SK-N-SH treated with all-trans-retinoic acid at 6 μM for 48 hours (cell line): ENCODE measurements at places on chromosomes 2 and 18.

- no peak for ATAC-seq
Measured at GRCh38 chr2:173358616-173359015, 3.9 kb downstream of the CDCA7 start.

DNA sequence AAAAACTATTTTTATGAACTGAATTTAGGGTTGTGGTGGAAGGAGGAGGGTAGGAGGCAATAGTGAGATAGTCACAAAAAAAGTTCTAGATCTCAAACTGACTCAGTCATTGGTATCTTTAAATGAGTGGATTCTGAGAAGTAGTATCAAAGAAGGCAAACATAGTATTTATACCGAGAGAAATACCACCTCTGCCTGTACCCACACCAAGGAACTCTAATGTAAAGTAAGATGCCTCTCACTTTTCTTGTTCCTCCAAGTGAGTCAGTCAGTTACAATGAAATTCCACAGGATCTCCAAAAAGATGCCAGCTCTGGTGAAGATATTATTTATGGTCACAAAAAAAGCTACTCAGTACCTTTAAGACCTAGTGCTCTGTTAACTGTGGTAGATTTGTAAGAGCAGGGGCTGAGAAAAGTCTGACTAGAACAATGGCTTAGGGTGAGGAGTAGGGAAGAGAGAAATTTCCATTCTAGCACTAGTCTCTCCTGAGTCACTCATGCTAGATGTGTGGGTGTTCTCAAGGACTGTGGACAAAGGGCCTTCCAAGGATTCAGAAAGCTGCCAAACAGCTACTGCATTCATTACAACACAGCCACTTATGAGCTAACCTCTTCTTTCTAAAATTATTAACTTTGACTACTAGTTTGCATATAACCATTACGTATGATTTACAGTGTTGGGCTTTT lies 36.3 kb downstream of the YWHAQ start:
- ATAC-seq: peak; percentile 87

DNA sequence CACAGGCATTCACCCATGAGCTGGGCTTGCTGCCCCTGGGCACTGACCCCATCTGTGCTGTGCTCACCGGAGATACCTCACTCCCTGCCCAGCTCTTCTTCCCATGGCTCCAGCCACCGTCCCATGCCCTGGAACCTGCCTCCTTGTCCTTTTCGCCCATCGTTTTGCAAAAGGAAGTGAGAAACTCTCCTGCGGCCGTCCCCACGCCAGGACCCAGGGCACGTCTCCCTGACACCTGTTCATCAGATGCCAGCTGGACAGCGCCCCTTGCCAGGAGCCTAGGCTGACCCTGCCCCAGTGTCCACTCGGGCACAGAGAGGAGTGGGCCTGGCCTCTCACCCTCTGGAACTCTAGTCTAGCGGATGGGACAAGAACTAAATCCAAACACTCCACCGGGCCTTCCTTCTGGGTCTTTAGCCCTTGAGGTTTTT lies 238.6 kb downstream of the SEPTIN10 start:
- no peak for ATAC-seq

DNA sequence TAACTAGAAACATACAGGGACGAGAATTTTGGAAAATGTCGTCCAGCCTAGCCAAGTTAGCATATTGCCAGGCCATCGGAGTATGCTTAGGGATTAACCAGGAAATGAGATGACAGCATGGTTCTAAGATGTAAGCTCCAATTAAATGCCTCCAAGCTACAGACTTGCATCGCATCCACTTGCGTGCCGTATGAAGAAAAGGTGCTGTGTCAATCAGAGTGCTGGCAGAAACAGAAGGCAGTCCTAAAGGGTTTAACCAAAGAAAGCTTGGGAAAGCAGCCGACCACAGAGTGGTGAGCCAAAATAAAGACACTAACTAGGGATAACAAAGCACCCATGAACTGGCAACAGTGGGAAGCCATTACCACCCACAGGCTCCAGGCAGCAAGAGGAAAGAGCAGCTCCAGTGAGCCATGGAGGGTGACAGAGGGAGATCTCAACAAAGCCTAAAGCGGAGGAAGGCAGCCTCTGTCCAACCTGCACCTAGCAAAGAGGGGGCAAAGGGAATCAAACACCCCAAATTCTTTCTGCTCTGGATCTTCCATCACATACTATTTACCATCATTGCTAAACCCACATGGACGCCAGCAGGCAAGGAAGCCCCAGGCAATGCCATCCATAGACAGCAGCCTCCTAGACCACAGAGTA lies 27.6 kb upstream of the SOCS6 start:
- no peak for ATAC-seq

DNA sequence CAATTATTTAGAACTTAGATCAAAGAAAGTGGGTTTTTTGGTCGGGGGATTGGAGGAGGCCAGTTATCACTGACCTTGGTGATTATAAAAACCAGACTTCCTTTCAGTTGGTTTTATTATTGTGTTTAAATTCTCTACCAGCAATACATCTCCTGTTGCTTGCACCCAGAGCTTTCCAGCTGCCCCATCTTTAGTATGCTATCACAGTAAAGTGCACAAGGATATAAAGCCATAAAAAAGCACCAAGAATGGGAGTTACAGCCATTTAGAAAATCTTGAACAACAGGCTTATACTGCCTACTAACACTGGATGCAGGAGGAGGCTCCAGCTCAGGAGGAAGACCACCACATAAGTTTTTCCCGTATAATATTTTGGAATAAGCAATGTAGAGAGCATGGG lies 148.7 kb upstream of the OSR1 start:
- no peak for ATAC-seq

DNA sequence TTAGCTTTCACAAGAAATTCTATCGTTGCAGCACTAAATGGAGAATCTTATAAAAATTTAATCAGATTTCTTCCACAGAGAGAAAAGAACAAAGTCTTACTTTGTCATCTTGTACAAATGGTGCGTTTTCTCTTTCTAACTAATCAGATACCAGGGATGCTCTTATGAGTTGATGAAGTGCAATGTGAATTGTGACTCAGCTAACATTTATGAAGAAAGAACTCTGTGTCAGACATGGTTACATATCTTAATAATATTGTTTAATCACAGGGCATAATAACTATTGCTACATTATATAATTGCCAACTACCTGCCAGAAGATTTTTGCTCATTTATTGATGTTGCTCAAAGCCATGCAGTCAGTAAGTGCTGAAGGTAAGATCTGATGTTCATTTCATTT lies 465.0 kb downstream of the CCDC85A start:
- ATAC-seq: peak; percentile 92

DNA sequence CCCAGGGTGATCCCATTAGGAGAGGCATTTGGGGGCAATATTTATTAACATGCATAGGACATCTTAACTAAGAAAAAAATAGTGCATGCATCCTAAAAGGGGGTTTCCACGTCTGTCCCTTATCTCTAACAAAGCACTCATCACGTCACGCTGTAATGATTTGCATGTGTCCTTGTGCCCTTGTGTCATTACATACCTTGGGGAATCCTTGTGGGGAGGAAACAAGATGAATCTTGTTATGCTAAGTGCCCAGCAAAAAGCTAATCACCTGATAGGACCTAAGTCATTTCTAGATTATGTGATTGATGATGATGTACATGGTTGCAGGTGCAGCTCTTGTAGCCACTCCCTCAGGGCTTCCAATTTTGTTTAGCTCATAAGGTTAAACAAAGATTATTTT lies 250.9 kb downstream of the FBXO15 start:
- no peak for ATAC-seq

DNA sequence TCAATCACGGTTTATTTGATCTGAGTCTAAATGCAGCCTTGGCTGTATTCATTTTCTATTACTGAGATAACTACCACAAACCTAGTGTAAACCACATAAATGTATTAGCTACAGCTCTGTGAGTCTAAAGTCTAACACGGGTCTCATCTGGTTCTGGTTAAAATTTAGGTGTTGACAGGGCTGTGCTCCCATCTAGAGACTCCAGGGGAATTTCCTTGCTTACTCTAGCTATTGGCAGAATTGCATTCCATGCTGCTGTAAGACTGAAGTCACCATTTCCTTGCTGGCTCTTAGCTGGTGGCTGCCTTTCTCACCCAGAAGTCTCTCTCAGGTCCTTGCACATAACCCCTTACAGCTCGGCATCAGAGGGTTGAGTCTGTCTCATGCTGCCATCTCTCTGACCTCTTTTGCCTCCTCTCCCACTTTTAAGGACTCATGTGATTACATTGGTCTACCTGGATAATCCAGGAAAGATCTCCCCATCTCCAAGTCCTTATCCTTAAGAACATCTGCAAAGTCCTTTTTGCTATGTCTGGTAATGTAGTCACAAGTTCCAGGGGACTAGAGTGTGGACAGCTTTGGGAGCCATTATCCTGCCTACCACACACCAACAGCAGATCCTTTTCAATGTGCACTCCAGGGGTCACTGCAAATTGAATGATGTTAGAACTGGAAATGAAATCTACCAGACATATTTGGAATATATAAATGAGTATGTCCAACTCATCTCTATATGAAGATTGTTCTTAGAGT lies 207.0 kb upstream of the AGAP1 start:
- ATAC-seq: no peak; the same call in 2 of the 3 replicates

GRCh38 chr2:15284614-15285013 lies 276.5 kb downstream of the NBAS start:
- no peak for ATAC-seq

- no peak for ATAC-seq
Measured at GRCh38 chr2:119430023-119430498, 1.6 kb upstream of the TMEM37 start.

DNA sequence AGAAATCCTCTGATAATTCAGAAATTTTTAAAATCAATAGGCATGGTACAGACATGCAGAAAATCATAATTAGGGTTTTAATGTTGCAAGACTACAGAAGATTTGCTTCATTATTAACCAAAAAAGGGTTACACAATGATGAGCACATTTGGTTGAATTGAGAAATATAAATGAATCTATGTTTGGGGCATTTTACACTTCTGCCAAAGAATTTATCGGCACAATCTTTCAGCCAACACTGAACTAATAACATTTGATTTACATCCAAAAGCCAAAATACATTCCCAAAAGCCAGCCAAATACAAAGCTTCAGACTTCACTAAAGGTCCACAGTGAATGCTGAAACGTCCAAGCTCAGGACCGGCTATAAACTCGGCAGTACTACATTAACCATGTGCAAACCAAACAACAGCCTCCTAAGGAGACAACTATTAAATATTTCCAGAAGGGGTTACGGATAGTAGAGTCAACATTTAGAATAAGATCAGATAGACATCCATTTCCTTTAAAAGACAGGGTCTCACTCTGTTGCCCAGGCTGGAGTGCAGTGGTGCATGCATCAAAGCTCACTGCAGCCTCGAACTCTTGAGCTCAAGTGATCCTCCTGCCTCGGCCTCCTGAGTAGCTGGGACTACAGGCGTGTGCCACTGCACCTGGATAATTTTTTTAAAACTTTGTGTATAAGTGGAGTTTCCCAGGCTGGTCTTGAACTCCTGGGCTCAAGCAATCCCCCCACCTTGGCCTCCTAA lies 29.4 kb downstream of the SPRED2 start:
- ATAC-seq: no peak

GRCh38 chr2:46545015-46545839 lies 65.9 kb downstream of the TMEM247 start:
- no peak for ATAC-seq

- ATAC-seq: no peak
Measured at GRCh38 chr18:3675994-3676393, 226.0 kb downstream of the TGIF1 start.
